Activated naive CD4-positive, alpha-beta T cell treated with anti-CD3 and anti-CD28 coated beads for 36 hours (primary cell): ENCODE measurements at places on chromosomes 1 and 21. TPM values are rescaled to one million over a fixed set of nuclear protein-coding genes. Genes with fewer than 3 reads are reported as not detected.

- peak; percentile 30 for DNase-seq
Measured at GRCh38 chr1:114756949-114757454, 782 bp downstream of the CSDE1 start.

The KCNH1 gene
- total RNA-seq: not detected

- DNase-seq: no peak
Measured at GRCh38 chr1:26434161-26434752, 2.1 kb downstream of the DHDDS start.

- no peak for DNase-seq
Measured at GRCh38 chr1:29105822-29106221, 17.9 kb downstream of the TMEM200B start.

The APH1A gene
- total RNA-seq: 75.7 TPM

DNA sequence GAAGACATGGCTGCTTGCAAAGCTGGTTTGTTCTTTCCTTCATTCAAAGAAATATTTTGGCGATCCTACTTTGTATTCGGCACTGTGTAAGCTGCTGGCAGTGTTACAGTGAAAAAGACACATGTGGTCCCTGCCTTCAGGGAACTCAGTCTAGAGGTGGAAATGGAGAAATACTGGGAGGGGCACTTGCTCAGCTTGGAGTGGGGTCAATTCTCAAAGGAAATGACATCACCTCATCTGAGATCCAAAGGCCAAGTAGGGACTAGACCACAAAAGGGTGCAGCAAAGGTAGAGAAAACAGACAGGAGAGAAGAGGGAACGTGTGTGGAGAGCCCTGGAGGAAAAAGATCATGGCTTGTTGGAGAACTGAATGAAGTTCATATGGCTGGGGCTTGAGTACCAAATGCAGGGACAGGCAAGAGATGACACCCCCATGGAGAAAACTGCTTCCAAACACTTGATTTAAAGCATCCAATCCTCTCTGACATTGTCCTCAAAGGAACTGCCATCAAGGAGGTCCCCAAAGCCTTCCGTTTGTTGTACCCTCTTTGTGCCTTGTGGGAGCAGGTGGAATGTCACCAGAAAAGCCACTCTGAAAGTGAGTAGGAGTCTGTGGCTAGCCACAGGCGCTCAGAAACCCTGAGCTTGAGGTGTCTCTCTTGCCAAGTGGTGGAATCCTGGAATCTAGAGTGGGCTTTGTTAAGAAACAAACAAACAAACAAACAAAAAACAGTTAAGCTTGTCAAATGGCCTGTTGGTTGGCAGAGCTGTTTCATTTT is 48.3 kb upstream of the TDRD10 start:
- no peak for DNase-seq

The ZNF648 gene
- not detected for total RNA-seq

DNA sequence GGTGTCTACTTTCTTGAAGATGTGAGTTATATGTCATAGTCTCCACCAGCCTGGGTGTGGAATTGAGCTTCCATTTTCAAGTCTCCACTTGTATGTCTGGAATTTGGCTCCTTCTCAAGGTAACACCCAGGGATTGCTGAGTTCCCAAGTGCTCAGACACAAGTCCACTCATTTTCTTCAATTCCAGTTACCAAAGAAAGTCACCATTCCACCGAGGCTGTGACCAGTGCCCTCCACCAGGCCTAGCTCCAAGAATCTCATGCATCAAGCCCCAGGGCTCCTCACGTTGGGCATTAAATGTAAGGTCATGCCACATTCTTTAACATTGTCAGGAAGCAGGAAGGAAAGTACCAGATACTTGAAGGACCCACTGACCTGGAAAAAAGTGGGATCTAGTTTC is 2.4 kb upstream of the RAB4A start:
- no peak for DNase-seq

GRCh38 chr1:116804736-116805135 is 50.5 kb downstream of the CD2 start:
- DNase-seq: peak; percentile 44

DNA sequence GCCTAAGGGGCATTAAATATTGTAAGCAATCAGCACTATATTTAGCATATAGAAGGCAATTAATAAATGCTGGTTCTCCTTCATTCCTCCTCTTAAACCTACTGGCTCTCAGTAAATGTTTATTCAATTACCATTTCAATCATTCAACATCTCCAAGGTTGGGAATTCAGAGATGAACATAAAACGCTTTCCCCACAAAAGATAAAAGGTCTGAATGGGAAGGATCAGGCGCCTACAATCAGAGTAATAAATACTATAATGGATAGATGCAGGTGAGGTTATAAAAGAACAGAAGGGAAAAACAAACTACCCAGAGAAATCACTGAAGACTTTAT is 407 bp upstream of the KTI12 start:
- no peak for DNase-seq

The GNG4 gene
- 0.15 TPM for total RNA-seq

DNA sequence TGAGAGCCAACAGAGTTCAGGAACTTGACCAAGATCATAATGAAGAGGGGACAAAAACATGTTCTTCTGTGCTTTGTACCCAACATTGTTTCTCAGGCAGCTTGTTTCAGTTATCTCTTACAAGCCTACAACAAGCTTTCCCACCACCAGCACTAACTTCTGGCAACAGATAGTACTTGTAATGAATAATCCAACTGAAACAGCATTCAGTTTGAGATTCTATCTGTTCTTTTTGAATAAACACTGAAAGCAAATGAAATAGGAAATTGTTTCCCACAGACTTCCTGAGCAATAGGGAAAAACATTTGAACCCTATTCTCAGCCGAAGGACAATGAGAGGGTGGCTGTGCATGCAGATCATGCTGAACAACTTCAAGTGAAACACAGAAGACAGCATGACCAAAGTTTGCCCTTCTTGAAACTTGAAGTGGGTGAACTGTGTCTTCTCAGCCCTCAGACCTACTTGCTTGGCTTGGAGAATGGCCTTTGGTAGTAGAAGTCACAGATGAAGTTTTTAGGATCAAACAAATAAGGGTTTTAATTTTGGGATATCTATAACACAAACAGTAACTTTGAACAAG is 11.2 kb upstream of the HOOK1 start:
- DNase-seq: no peak

- peak; percentile 16 for DNase-seq
Measured at GRCh38 chr21:41168391-41169257, 664 bp downstream of the BACE2 start.

DNA sequence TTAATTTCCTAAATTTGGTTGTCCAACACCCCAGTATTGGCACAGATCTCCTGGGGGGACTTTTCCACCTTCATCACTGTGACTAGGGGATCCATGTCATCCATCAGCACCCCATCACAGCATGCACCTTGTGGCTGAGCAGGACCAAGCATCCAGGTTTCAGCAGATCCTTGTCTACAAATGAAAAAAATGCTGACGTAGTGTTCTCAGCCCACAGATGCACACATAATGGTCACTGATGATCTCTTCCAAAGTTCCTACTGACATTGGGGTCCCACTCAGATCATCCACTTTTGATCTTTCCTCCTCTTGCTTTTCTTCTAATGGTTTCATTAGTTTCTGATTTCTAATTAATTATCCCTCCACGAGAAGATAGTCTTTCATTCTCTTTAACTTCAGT is 373.1 kb downstream of the TBX15 start:
- no peak for DNase-seq

GRCh38 chr1:160748181-160748877 is 9.3 kb downstream of the SLAMF7 start:
- DNase-seq: peak; percentile 28

GRCh38 chr1:9242338-9242969 is 7.9 kb downstream of the H6PD start:
- no peak for DNase-seq

DNA sequence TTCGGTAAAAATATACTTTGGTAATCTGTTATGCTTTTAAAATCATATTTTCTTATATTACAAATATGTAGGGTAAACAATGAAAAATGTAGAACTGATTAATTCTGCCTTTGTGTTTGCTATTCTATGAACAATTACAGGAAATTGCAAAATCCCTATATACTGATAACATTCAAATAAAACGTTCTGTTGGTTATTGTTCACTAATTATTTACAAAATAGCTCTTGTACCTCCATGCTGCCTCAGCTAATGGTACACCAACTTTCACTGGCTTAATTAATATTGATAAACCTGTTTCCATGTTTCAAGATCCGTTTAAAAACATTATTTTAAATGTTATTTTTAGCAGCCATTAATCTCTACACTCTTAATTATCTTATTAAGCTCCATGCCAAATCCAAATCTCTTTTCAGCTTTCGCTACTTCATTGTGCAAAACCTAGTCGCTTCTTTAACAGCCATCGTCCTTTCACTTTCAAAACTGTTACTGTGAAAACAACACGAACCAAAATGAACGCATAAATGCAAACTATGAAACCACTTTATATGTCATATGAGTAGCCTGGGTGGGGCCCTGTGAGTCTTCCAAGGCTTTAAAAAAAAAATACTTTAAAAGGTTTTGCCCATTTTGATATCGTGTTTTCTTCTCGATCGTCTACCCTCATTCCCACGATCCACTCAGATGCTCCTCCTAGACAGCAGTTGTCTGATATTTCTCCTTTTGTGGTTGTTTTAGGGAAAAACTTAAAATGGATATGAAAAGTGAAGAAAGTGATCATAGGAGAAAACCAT is 807.1 kb downstream of the USP25 start:
- no peak for DNase-seq

- DNase-seq: no peak
Measured at GRCh38 chr1:25924454-25924853, 18.2 kb upstream of the STMN1 start.

GRCh38 chr21:41834252-41834925 is 44.8 kb downstream of the PRDM15 start:
- no peak for DNase-seq

- no peak for DNase-seq
Measured at GRCh38 chr1:114439369-114439768, 71.6 kb downstream of the TRIM33 start.

- DNase-seq: no peak
Measured at GRCh38 chr1:244665771-244666217, 12.9 kb downstream of the DESI2 start.

The SPRR5 gene
- total RNA-seq: not detected

DNA sequence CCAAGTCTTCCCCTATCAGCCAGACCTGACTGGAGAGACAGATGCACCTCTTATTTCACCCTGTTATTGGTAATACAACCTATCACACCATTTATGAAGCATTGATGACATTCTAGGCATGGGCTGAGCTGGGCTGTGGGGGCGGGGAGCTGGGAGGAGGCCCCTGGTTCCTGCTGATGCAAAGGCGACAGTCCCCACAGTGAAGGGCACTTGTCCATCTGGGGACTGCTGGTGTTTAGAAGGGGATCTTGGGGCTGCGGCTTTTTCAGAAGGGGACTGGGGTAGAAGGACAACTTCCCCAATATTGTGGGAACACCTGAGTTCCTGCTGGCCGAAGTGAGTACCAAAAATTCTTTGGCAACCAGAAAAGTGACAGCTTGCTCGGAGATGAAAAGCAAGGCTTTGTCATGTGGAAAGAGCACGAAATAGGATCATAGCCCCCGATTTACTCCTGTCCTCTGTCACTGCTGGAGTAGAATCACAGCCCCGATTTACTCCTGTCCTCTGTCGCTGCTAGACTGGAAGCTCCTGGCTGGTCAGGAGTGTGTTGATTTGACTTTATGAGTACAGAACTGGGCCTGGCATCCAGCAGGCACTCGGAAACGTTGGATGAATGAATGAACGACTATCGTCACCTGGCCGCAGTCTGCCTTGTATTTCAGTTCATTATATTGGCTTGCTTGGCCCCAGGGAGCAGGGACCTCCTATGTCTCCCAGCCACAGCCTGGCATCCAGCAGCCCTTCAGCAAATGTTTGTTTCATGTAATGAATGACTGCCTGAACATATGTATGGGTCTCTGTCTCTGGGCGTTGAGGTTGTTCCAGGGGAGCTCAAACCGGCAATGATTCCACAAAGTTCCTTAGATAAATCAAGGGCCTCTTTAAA is 16.5 kb upstream of the ETV3L start:
- no peak for DNase-seq

The OR2AK2 gene
- not detected for total RNA-seq

The IVL gene
- total RNA-seq: not detected

GRCh38 chr21:42162831-42163510 is 56.0 kb upstream of the ABCG1 start:
- peak; percentile 51 for DNase-seq

The CYP4A11 gene
- total RNA-seq: not detected

- peak; percentile 24 for DNase-seq
Measured at GRCh38 chr1:203039609-203040512, 13.6 kb downstream of the PPFIA4 start.

GRCh38 chr1:35044431-35044830 is 12.7 kb upstream of the ZMYM6 start:
- no peak for DNase-seq

The GBP1 gene
- total RNA-seq: 48.2 TPM

- no peak for DNase-seq
Measured at GRCh38 chr1:2314273-2314802, 77.0 kb downstream of the MORN1 start.

DNA sequence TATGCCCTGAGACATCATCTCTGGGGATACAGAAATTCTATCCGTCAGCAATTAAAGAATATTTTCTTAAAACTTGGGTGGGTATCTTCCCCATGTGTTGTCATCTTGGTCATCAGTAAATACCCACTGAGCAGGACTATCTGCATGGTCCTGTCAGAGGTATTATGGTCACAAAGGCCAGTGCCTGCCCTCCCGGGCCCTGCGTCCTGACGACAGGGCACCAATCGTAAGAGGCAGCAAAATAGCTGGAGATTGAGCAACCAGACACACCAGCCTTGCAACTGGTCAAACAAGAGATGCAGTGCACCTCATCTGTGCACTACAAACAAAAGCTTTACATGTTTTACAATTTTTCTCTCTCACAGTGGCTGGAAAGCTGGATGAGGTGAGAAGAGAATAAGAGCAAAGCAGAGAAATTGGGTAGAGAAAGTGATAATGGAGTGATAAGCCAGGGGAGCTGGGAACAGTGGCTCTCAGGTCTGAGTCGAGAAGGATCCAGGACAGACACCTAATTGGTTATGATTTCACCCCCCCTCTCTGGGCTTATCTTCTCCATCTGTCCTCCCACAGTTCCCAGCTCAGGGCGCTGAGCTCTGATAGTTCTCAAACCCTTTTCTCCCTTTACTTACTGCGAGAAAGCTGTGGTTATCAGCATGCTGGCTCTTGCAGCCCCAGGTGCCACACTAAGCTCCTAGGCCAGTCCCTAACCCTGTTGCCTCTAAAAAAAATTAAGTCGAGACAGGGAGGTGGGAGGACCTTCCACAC is 8.8 kb upstream of the SRP9 start:
- DNase-seq: no peak

The KRTAP12-2 gene
- total RNA-seq: not detected

DNA sequence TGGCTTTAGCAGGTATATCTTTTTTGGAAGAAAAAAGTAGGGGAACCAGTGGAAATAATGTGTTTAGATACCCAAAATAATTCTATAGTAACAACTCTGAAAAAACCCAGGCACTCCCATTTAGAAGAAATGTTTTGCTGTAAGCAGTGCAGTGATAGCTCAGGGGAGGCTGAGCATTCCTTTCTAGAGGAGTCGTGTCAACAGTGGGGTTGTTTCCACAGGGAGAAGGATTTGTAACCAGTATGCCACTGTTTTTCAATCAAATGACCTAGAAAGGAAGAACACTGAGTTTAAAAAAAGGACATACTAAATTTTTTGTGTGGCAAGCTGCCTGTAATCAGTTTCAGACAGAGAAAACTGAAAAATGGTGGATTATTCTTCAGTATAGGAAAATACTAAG is 2.4 kb downstream of the PGD start:
- DNase-seq: no peak
